Kidney (tissue), 22 donors: ENCODE measurements at places on chromosomes 11 and 22. TPM values are rescaled to one million over a fixed set of nuclear protein-coding genes. Genes with fewer than 3 reads are reported as not detected.

The SPDYC gene
- 0.43 TPM for polyA plus RNA-seq

The EML3 gene
- 35.0 TPM for polyA plus RNA-seq

The TNKS1BP1 gene
- polyA plus RNA-seq: 53.3 TPM

The C11orf52 gene
- polyA plus RNA-seq: 103 TPM

The MRGPRX3 gene
- not detected for polyA plus RNA-seq

The P2RY6 gene
- 6.7 TPM for polyA plus RNA-seq
